Right ventricle myocardium superior (tissue), 1 donor: ENCODE measurements at places on chromosomes 16 and 17.

GRCh38 chr17:51590071-51590656 is 329.8 kb downstream of the UTP18 start:
- no peak for DNase-seq

DNA sequence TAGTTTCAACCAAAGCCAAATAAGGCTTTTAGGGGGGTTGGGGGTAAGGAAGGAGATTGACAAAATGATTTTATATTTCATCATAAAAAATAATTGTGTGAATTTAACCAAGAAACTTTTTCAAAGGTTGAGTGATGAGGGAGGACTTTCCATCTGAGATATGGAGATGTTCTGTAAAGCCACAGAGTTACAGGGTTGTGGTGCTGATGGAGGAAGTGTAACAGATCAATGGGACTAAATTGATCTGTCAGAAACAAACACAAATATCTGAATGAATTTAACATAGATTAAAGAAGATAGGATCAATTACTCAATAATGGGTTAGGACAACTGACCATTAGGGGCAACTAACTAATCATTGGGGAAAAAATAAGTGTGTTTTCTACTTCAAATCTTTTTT is 14.2 kb upstream of the PIK3R5 start:
- DNase-seq = no peak

DNA sequence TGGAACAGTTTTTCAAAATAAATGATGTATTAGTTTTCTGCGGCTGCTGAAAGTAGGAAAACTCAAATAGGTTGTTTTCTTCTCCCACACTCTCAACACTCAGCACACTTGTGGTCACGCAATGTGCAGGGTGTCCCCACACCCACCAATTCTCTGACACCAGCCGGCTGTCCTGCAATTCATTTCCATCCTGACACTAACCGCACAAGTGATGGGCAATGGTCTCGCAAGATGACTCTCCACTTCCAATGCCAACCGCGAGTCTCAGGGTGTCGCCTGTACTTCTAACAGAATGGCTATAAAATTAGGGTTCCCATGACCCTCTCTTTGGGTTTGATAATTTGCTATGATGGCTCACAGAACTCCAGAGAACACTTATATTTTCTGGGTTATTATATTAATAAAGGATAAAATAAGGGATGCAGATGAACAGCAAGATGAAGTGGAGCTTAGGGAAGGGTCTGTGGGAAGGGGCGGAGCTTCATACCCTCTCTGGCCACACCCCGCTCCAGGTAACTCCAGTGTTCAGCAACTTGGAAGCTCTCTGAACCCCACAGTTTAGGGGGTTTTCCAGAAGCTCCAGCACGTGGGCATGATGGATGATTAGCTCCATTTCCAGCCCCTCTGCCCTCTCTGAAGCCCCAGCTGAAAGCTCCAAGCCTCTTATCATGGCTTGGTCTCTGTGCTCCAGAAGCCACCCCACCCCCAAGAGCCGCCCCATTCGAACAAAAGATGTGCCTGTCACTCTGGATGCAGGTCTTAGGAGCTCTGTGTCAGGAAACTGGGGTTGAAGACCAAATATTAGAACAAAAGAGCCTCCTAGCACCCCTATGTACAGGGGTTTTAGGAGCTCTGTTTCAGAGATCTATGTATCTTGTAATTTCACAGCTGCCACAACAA is 19.8 kb downstream of the TAF1C start:
- no peak for DNase-seq

DNA sequence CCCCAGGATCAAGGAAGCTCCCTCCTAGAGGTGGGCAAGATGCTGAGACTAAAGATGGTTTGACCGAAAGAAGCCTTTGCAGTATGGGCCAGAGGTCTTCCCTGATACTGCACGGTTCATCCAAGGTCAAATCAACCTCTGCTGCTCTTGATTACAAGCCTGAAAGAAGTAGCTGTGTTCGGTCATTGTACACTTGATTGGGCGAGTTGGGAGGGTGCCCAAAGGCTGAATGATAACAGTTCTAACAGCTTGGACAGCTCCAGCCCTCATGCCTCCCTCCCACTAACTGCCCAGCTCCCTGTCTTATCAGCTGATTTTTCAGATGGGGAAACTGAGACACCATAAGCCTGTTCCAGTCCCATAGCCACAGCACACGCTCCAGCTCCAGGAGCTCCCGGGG is 42.8 kb downstream of the ABCC12 start:
- DNase-seq = peak; percentile 68
